Activated T-cell treated with anti-CD3 and anti-CD28 coated beads for 4 hours (primary cell): ENCODE measurements at places on chromosomes 7 and 10.

GRCh38 chr10:112471878-112472487 lies 25.0 kb downstream of the VTI1A start:
- DNase-seq = no peak

- no peak for DNase-seq
These were observed 6.9 kb downstream of the NYAP1 start for GRCh38 chr7:100490483-100491191.

GRCh38 chr7:3439333-3440030 lies 138.4 kb downstream of the SDK1 start:
- DNase-seq = no peak

GRCh38 chr10:99711129-99711719 lies 20.7 kb downstream of the COX15 start:
- peak; percentile 11 for DNase-seq

DNA sequence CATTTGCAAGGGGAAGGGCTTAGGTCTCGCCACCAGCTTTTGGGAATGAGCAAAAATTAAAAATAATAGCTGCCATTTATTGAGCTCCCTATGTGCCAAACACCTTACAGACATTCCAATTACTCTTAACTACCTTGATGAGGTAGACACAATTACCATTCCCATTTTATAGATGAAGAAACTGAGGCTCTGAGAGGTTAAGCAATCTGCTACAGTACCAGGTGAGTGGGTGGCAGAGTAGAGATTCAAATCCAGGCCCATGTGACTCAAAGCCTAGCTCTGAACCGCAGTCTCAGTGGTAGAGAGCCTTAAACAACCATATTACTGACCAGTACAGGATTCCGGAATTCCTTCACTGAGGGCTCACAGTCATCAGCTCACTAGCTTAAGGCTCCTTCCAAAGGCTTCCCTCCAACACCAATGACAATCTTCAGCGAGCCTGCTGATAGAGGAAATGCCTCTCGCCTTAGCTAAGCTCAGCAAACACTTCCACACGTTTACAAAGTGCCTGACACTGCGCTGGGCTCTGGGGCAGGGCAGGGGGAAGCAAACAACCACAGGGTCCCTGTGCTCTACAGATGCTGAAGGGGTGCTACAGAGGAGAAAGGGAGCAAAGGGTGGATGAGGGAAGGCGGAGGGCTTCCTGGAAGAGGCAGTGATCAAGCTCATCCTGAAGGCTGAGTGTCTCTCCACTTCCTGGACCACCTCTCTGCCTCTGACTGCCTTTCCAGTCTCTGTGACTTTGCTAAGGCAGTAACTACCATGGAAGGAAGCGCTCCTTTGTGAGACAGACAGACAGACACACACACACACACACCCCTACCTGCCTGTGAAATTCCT lies 7.4 kb downstream of the LRRC20 start:
- DNase-seq = no peak

- DNase-seq = no peak
These were observed 111.3 kb upstream of the FOXP2 start for GRCh38 chr7:114303301-114303700.

DNA sequence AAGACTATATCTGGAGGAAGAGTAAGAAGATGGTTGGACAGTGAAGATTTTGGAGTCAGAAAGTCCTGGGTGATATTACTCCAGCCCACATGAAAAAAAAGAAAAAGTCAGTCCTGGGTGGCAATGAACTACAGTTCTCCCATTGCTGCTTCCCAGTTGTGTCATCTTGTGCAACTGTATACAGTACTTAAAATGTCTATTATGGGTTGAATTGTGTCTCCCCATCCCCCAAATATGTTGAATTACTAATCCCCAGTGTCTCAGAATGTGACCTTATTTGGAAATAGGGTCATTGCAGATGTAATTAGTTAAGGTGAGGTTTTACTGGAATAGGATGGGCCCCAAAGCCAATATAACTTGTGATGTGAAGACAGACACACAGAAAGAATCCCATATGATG lies 15.6 kb downstream of the SEC23IP start:
- DNase-seq = no peak

- no peak for DNase-seq
These were observed 48.8 kb downstream of the PLPP4 start for GRCh38 chr10:120505866-120506265.

GRCh38 chr10:10745291-10745690 lies 272.4 kb upstream of the CELF2 start:
- DNase-seq = no peak

GRCh38 chr10:99917963-99918825 lies 91.6 kb downstream of the DNMBP start:
- no peak for DNase-seq

DNA sequence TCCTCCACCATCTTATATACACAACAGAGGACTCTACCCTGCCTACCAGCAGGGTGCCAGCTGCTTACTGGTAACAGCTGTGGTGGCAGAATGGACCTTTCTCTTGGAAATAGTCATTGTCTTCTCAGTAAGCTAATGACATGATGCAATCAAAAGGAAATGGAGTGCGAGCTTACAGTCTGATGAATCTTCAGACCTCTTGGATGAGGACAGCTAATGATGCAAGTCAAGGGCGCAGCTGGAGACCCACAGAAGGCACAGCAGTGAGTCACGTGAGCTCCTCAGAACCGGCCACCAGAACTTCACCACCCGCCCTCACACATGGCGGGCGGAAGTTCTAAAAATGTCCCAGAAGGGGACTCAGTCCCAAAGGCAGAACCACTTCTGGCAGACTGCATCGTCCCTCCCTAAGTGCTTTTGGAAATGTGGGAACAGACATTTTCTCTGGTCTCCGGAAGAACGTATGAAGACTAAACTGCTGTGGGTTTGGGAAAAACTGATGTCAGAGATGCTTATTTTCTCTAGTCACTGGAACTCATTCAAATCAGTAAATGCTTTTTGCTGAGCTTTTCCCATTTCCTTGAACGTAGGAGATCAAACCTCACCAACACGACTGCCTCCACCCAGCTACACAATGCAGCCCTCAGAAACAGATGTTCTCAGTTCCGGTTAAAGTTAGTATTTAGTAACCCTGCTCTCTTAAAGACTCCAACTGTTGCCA lies 96.4 kb downstream of the FAS start:
- DNase-seq = no peak

- DNase-seq = no peak
These were observed 15.7 kb downstream of the DNTT start for GRCh38 chr10:96319754-96320474.

GRCh38 chr10:123154711-123155505 lies 706 bp downstream of the BUB3 start:
- DNase-seq = no peak

DNA sequence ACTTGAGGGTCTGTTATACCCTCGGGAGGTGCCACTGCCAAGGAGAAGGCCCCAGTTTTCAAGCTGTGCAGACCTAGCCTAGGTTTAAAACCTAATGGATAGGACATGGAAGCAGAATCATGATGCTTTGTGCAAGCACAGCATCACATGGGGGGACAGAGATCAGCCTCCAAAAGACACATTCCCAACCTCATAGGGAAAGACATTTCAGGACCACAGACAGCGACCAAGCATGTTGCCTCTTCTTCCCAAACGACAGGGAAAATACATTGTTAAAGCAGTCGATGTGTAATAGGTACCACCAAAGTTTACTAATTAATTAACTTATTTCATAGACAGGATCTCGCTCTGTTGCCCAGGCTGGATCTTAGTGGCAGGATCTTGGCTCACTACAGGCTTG lies 573.9 kb downstream of the TCERG1L start:
- DNase-seq = no peak

GRCh38 chr10:17644485-17644943 lies 563 bp downstream of the STAM start:
- DNase-seq = no peak

DNA sequence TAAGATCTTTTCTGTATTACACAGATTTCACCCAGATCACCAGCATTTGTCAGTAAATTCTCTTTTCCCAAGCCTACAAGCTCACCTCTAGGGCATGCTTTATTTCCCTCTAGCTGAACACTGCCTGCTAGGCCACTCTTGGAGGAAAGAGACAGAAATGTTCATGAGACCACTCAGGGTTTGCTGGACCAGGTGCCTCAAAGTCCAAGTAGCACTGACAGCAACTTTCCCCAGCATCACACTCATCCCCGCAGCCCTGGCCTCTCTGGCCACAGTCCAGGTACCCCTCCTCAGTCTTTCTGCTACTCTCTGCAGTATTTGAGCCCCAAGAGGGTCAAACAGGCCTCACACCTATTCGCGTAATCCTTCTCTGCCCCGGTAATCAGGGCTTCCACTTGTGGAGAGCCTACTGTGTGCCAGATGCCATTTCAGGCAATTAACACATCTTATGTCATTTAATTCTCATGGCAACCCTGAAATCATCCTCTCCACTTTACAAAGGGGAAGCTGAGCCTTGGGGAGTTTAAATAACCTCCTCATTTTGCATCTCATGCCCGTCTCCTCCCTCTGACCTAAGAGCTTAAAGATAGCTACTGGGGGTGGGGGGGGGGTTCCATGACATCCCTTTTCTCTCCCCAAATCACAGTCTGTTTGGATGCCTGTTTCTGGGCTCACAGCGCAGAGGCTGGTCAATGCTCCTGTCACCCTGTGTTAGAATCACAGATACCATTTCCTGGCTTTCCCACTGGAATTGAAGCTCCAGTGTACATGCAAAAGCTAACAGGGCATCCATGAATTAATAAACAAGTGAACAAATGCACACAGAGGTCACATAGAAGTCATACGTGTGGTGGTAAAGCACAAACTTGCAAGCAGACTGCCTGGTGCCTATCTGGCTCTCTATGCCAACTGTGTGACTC lies 88.5 kb downstream of the PRLHR start:
- no peak for DNase-seq

- DNase-seq = no peak
These were observed 28.5 kb downstream of the NAPEPLD start for GRCh38 chr7:103120362-103120761.

- DNase-seq = no peak
These were observed 23.7 kb upstream of the TRPV6 start for GRCh38 chr7:142908921-142909890.

GRCh38 chr7:117085769-117086463 lies 132.6 kb downstream of the ST7 start:
- no peak for DNase-seq

- no peak for DNase-seq
These were observed 161.0 kb upstream of the TRIM24 start for GRCh38 chr7:138299066-138299465.

DNA sequence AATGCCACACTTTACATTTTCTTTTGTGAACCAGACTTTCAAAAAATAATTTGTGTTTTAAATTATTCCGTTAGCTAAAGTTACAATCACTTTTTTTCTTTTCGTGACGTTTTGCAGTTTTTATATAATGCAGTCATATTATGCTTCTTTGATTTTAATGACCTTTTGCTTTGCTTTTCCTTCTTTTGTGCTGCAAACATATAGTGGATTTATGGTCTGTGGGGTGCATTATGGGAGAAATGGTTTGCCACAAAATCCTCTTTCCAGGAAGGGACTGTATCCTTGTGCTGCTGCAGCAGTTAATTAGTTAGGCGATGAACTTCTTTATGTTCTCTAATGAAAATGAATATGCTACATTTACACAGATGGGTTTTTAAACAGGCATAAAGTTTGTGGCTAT lies 117.4 kb downstream of the MAPK8 start:
- DNase-seq = no peak

DNA sequence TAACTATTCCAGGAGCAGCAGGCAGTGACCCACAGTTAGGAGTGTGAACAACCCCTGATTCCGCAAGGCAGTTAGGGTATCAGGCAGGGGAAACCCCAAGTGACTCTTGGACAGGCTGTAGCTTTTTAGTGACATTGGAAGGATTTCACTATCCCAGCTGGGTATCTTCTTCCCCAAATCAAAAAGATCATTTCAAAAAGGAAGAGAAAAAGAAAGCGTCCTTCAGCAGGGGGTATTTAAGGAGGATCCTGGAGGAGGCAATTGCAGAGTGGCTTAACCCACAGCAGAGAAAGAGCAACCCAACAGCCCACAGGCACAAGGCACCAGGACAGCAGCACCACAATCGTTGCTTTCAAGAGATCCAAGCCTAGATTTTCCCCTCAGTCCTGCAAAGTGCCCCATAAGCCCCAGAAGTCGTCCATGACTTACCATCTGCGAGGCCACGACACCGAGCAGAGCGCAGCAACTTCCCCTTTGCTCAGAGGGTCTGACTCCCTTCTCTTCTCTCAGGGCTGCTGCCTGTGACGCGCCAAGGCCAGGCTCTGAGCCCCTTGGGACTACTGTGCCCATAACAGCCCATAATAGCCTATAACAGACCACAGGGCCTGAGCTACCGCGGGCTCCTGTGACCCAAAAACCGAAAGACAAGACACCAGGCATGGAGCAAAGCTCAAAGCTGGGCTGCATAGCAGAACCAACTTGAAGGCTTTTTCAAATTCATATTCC lies 19.8 kb downstream of the PIK3AP1 start:
- DNase-seq = no peak

- no peak for DNase-seq
These were observed 40.5 kb upstream of the ZNF107 start for GRCh38 chr7:64625114-64626082.

- no peak for DNase-seq
These were observed 14.2 kb downstream of the TFAM start for GRCh38 chr10:58399410-58399809.

- no peak for DNase-seq
These were observed 29.0 kb upstream of the MGMT start for GRCh38 chr10:129438024-129438423.

- DNase-seq = no peak
These were observed 166.2 kb upstream of the STEAP1 start for GRCh38 chr7:89988074-89988473.

DNA sequence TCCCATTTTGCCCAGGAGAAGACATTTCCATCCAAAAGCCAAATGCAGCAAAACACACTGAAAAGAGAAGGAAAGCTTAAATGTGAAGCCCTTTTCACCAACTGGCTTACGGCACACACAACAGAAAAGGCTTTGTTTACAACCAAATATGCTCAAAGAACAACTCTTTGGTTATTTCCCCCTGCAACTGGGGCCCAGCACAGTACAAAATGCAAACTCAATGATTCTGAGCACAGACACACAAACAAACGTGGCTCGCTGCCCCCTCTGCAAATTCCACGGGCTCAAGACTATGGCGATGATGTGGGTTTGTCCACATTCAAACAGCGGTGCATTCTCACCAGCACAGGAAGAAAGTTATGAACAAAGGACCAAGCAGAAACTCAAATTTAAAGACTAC lies 5.3 kb downstream of the CPXM2 start:
- DNase-seq = no peak

- DNase-seq = no peak
These were observed 75.8 kb downstream of the C1GALT1 start for GRCh38 chr7:7257899-7258692.

DNA sequence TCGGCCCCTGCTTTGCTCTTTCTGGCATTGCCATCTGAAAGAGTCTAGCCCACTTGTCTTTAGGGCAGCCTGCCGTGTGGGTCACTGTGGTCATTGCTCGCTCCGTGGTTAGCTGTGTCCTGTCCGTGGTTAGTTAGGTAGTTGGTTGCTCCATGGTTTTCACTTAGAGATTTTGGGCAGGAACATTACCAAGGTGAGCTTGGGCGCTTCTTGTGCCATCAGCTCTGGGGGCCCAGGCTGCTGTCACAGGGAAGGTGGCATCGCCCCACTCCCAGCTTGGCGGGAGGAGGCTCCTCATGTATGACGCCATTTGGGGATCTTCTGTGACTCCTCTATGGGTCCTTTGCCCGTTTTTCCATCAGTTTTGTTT lies 53.1 kb downstream of the INPP5A start:
- no peak for DNase-seq

GRCh38 chr7:133941496-133941895 lies 185.6 kb upstream of the LRGUK start:
- DNase-seq = no peak
